ENCODE measurements at places on chromosomes 3 and 15. TPM values are rescaled to one million over a fixed set of nuclear protein-coding genes. Genes with fewer than 3 reads are reported as not detected.
A peak's percentile ranks its signal among the peaks of the same experiment; 100 is the strongest.

DNA sequence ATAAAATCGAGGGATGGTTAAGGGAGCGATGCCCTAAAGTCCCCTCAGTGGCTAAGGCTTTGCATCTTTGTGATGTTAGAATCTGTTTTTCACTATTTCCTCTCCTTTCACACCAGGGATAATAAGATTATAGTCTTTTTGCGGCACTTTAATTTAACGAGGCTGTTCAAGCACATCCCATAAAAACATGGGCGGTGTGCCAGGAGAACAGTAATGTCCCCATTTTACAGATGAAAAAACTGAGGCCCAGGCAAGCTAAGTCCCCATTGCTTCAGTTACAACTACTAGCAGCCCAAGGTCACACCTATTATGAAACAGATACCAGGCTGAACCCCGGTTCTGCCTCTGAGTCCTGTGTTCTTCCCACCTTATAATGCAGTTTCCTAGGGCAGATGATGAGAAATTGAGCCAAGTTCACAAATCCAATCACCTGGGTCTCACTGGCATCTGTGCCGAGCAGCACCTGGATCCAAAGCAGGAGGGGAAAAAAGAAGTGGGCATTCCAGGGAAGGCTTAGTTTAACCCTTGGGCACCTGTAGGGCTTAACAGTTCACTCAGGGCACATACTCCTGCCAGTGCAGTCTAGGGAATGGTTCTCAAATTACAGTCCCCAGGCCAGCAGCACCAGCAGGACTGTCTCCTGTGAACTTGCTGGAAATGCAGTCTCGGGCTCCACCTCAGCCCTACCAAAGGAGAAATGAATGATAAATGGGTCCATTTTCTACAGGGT, 169.3 kb downstream of the RAB11A start:
- no peak for DNase-seq

DNA sequence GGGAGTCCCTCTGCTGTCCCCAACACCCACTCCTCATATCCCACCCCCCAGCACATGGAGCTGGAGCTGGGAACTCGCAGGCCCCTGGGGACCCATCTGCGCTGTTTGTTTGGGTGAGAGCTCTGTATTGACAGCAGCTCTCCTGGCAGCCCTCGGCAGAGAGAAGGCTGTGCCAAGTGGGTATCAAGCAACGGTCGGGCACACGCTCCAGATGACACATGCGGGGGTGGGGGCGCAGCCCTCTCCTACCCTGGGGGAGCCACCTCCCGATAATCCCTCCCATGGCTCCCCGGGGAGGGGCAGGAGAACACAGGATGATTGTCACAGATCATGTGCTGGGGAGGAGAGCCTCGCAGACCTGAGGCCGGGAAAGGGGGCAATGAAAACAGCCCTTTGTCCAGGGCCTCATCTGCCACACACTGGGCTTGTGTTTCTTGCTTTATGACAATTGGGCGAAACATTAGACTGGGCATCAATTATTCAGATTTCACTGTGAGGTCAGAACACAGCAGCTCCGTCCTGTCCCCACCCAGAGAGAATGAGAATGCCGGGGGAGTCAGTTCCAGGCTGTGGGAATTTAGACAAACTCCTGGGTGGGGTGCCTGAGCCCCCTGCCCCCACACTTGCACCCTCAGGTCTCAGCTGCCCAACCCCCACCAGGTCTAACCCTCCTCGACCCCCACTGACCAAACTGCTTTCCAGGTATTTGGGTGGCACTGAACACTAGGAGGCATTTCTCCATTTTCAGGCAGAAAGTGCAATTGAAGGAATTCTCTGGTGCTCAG, 46.4 kb upstream of the KLF13 start:
- no peak for DNase-seq

DNA sequence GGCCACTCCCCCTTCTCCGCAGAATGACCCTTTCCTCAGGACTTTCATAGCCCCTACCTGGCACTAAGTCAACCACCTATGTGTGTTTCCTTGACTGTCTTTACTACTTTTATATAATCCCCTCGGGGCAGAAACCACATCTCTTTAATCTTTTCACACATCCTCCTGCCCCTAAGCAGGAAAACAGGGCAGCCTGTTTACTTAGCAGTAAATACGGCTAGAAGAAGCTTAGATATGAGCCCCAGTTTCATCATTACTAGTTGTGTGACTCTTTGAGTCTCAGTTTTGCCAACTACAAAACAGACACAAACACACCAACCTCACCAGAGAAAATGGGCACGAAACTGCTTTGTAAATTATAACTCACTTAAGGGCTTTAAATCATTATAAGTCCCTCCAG, 98.3 kb downstream of the CYP19A1 start:
- no peak for DNase-seq

- no peak for DNase-seq
Observed at GRCh38 chr15:39752991-39753390, 29.6 kb downstream of the FSIP1 start.

DNA sequence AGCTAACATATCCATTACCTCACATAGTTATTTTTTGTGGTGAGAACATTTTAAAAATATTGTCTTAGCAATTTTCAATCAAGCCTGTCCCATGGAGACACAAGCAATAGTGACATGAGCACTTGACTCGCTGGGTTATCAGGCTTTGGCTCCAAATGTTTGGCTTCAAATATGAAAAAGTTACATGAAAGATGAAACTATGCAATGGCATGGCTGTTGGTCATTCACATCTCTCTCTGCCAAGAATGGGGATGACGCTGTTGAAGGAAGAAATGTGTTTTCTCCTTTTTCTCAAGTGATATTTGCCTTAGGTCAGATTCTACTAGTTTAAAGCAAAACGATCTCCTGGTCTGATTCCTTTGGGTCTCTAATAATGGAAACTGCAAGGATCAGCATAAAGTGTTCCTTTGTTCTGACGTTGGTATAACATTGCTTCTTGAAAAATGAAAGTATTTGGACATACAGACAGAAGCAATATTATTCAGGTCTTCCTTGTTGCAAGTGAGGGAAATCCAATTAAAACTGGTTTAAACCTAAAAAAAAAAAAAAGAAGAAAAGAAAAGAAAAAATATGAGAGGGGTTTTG, 71.2 kb downstream of the SSUH2 start:
- no peak for DNase-seq

- no peak for DNase-seq
Observed at GRCh38 chr15:92071045-92071634, 217.6 kb downstream of the SLCO3A1 start.

- DNase-seq: peak; percentile 23
Observed at GRCh38 chr3:97736928-97737327, 27.6 kb upstream of the ARL6 start.

DNA sequence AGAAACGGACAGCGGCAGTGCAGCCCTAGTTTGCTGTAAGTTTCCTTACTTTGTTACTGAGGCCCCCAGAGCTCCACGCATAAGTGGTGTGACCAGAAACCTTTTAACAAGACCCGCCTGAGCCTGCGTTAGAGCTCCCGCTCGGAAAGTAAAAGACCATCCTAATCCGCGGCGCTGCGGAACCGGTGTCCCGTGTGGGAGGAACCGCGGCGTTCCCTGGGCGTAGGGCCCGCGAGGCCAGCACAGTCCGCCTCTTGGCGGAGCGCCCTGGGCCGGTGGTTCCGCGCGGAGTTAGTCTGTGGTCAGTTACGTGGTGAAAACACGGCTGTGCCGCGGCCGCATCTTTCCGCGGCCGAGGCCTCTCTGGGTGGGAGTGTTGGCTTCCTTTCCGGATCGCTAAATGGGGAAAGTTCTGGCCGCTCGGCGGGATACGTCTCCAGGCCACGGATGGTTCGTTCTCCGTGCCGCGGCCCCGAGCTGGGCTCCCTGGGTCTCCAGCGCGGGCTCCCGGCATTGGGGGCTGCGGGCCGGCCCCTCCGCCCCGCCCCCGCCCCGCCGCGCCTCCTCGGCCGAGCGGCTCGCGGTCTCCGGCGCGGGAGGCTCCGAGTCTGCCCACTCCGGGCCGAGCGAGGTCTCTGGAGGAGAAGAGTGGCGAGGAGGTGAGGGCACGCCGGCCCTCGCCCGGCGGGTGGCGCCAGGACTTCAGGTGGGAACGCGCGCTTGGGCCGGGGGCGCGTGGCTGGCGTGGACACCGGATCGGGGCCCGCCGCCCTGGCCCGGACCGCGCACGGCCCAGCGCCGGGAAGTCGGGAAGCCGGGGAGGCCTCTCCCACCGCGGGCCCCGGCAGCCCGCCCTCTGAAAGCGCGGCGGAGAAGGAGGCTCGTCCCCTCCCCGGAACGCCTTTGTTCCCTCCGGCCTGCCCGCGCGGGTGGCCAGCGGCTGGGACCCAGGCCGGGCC, 754 bp downstream of the B3GNT5 start:
- DNase-seq: peak; percentile 79

- no peak for DNase-seq
Observed at GRCh38 chr3:31779514-31779913, 201.5 kb downstream of the OSBPL10 start.

GRCh38 chr3:195540511-195540910, 2.6 kb downstream of the PPP1R2 start:
- DNase-seq: no peak

DNA sequence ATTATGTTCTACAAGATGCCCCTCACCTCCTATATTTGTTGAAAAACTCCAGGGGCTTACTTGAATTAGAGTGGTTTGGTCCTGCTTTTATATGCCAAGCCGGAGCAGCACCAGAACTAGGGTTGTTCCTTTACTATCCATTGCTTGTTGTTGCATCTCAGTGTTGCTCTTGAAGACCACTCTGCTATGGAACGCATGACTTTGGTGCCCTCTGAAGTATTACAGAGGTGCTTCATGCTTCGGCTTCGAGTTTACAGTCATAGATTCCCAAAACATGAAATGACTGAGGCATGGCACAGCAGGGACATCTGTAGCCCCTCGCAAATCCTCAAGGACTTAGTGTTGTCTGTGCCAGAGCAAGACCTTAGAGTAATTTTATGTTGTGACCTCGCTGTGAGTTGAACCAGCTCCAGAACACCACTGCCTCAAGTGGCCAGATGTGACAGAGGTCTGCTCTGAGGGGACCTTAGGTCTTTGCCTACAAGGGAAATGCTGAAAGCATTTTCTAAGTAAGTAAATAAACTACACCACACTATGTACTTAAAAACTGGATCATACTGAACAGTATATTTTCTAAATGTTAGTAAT, 67.2 kb upstream of the SIAH2 start:
- peak; percentile 34 for DNase-seq

GRCh38 chr3:104546301-104546700, 820.4 kb upstream of the ALCAM start:
- DNase-seq: no peak

DNA sequence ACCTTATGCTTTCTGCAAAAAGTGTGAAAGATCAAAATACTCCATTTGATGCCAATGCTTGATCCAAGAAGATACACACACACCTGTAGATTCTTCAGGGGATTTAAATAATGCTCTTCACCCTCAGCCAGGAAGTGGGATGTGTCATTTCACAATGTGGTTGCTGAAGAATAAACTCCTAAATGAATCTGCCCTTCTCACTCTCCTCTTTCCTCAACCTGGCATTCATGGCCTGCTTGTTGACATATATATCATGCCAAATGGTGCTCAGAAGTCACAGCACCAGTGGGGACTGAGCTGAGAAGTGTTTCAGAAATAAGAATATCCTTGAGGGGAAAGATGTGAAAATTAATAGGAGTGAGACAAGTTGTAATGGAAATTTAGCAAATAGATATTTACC, 146.6 kb upstream of the ARHGEF26 start:
- no peak for DNase-seq

DNA sequence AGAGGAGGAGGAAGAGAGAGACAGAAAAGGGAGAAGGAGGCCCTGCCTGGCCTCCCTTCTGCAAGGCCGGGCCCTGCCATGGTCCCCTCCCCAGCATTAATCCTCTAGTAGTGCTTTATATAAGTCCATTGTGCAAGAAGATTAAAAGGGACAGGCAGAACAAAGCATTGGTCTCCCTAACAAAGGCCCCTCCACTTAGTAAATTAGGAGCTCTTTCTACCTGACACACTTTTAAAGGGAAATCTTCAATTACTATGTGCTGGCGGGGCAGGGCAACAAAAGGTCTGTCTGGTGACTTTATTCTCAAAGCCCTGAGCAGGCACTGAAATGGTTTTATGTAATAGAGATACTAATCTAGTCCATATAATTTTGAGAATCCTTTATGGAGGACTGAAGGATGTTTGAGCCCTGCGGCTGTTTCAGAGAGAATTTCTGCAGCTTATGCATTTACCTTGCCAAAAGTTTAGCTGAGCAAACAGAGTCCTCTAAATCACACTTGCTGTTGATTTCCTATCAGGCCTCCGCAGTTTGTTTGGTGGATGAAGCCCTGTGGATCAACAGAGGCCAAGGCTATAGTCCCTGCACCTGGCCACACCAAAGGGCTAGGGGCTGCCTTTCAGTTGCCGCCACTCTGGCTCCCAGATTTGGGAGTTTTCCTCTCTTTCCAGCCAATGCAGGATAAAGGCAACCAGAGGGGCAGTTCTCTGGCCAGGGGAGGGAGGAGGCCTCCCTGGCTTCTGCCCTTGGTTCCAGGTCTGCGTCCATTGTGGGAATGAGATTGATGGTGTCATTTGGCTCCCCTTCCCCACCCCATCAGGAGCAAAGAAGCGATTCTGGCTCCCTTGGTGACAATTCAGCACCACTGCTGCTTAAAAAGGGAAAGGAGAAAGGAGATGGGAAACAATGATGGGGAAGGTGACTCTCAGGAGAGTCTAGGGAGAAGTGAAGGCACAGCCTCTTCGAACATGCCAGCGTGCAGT, 148.0 kb downstream of the MEGF11 start:
- peak; percentile 87 for DNase-seq

Gene SLC28A1
- total RNA-seq: not detected

Gene APOD
- not detected for total RNA-seq

Gene RBP2
- total RNA-seq: not detected

Gene PTPN9
- total RNA-seq: 11.4 TPM

Gene CHST2
- total RNA-seq: 10.3 TPM

Gene NEIL1
- 11.2 TPM for total RNA-seq

Gene SHISA5
- total RNA-seq: 54.8 TPM

Gene PARP6
- total RNA-seq: 38.6 TPM

Gene HDAC11
- total RNA-seq: 12.6 TPM
